Liver (tissue), 10 donors: ENCODE measurements at places on chromosomes 7 and 10.

- no peak for DNase-seq
Observed at GRCh38 chr7:119720541-119720940, 552.4 kb upstream of the KCND2 start.

DNA sequence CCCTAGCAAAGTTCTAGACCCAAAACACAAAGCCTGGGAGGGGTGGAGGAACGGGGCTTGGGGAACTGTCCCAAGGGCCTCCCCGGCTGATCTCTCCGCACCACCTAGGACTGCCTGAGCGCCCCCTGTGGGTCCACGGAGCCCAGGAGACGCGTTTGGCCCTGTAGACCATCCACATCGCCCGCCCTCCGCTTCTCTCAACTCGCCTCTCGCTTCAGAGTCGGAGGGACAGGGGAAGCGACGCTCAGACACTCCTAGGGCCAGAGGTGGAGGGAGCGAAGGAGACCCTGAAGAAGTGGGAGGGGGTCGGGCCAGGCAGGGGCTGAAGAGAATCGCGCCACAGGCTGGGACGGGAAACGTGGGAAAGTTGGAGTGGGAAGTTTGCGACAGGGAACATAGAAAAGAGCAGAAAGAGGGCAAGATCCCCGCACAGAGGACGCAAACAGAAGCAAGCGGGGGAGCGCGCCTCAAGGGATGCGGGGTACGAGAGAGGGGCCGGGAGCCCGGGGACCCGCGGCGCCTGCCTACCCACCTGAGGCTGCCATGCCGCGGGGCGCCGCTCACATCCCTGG is 378 bp downstream of the PIK3AP1 start:
- DNase-seq = peak; percentile 78

DNA sequence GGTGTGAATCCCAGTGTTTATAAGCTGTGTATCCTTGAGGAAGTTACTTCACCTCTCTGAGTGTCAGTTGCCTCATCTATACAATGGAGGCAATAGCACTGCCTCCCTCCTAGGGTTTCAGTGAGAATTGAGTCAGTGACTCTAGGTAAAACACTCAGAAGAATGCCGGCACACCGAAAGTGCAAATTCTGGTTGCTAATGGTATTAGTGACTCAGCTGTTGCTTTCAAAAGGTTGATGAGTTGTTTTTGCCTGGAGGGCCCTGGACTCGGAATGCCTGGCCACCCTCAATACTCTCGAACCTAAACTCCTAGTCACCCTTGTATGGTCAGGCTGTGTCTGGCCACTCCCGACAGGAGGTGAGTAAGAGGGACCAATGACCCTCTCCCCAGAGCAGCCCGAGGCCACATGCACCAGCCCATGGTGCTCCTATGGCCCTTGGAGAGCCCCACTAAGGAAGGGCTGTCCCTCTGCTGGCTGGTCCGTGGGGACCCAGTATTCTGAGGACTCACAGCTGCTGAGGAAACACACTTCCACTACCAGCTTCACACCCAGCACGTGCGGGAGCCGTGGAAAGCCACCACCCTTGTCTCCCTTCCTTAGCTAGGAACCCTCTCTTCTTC is 60.2 kb downstream of the CALML3 start:
- DNase-seq = no peak

GRCh38 chr7:130476297-130477150 is 15.4 kb upstream of the MEST start:
- DNase-seq = no peak

DNA sequence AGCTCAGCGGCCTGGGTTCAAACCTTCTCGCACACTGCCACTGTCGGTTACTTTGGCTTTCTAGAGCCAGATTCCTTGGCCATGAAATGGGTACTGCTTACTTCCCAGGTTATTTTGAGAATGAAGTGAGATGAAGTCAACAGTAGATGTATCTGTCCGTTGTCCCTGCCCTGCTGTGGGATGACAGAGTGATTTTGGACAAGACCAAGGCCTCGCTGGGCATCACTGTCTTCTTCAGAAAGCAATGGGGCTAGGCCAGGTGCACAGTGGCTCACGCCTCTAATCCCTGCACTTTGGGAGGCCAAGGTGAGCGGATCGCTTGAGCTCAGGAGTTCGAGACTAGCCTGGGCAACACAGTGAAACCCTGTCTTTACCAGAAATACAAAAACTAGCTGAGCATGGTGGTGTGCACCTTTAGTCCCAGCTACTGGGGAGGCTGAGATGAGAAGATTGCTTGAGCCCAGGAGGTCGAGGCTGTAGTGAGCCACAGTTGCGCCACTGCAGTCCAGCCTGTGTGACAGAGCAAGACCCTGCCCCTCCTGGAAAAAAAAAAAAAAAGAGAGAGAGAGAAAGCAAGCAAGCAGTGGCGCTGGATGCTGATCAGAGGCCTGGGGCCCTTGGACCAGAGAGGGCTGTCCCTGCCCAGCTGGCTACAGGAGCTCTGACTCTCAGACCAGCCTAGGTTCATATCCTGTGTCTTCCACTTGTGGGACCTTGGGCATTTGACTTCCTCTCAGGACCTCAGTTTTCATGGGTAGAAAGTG is 25.8 kb downstream of the ZMIZ1 start:
- no peak for DNase-seq

- DNase-seq = peak; percentile 40
Observed at GRCh38 chr7:50333221-50333651, 28.7 kb downstream of the IKZF1 start.

GRCh38 chr7:150857276-150858055 is 5.1 kb downstream of the AOC1 start:
- DNase-seq = peak; percentile 22

DNA sequence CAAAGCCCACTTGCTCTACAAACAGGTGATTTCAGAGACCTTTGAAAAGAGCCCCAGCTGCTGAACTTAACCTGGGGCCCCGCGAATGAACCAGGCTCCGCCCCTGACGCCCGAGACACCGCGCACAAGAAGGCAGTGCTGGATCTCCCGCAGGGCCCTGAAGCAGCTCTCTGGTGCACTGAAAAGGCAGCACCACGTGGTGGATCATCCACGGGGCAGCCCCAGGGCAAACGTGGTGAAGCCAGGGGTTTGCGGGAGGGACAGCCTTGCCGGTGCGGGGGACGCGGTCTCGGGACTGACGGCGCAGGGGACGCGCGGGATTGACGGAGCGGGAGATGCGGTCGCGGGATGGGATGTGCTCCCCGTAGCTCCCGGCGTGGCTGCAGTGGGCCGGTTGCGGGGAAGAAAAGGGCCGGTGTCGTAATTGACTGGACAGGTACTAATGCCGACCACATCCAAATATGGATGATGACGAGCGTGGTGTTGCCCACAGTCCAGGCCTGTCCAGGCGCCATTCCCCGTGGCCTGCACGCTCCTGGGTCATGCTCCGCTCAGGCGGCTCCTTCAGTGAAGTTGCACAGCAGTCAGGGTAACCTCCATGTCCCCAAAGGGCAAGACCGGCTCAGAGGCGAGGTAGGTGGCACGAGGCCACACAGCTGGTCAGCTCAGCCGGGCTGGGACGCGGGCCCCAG is 421.1 kb downstream of the DNAJB6 start:
- DNase-seq = no peak

- DNase-seq = peak; percentile 36
Observed at GRCh38 chr7:48154792-48155413, 16.4 kb upstream of the ABCA13 start.

DNA sequence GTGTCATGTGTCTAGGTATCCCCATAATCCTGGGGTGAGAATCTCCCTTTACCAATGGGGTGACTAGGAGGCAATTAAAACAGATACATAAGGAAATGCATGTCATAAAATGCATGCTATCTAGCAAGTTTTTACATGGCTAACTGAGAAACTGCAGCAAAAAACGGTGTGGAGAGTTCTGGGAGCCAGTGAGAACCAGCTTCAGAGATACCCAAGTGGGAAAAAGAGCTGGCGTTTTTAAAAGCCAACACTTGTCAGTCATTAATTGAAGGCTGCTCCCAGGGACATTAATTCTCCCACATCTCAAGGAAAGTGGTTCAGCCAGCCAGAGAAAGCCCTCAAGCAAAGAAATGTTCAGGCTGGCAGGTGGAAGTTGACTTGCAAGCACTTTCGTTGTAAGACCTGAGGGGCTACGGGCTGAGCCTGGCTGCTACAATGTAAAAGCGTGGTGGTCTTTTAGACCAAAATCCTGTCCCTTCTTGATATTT is 28.1 kb downstream of the ST8SIA6 start:
- DNase-seq = no peak

DNA sequence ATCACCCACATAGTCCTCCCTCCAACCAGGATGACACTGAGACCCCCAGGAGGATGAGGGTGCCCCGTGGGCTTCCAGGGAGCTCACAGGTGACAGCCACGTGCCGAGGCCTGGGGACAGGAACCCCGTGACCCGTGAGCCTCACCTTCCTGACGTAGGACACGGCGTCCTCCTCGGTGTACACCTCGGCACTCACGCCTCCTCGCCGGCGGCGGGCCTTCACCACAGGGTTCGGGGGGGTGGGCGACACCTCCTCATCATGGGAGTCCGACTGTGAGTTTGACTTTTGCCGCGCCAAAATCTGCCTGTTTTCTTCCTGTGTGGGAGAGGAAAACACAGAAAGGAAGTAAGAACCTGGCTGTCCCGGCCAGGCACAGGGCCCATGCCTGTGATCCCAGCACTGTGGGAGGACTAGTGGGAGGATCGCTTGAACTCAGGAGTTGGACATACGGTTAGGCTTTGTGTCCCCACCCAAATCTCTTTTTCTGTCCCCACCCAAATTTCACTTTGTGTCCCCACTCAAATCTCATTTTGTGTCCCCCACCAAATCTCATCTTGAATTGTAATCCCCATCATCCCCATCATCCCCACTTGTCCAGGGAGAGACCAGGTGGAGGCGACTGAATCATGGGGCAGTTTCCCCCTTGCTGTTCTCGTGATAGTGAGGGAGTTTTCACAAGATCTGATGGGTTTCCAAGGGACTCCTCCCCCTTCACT is 45.9 kb upstream of the DNAAF5 start:
- DNase-seq = no peak

DNA sequence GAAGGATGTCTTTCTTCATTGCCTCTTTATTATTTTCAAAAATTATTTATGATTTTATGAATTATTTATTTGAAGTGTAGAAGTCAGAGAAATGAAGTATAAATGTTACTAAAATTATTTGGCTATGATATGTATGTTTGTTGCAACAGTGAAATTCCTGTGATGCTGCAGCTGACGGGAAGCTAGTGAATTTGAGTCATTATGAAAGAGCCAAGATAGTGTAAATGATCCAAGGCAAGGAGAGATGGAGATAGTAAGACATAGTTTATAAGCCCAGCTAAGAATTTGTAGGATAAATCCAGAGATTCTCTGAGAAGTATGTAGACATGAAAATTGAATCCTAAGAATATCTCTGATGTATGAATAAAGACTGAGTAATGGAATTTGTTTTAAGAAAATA is 30.8 kb downstream of the CASD1 start:
- no peak for DNase-seq

DNA sequence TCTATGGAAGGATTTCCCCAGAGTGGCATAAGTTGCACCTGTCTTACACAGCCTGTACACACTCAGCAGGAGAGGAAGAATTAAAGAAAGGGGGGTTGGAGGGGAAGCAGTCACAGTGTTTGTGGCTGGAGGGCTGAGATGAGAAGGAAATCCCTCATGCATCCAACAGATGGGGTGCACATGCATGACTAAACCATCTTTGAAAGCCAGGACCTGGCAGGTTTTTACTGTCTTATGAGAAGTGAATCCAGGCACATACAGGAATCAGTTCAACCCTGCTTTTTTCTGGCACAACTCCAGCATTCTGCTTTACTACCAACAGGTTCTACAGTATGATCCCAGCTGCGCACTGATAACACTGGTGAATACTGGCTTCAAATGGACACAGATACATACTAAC is 107.7 kb downstream of the CACNA2D1 start:
- DNase-seq = no peak

GRCh38 chr7:123749537-123749857 is 694 bp upstream of the WASL start:
- no peak for DNase-seq

- DNase-seq = no peak
Observed at GRCh38 chr7:139232377-139232717, 1.3 kb downstream of the UBN2 start.

GRCh38 chr10:32373496-32373895 is 26.5 kb upstream of the EPC1 start:
- DNase-seq = no peak

DNA sequence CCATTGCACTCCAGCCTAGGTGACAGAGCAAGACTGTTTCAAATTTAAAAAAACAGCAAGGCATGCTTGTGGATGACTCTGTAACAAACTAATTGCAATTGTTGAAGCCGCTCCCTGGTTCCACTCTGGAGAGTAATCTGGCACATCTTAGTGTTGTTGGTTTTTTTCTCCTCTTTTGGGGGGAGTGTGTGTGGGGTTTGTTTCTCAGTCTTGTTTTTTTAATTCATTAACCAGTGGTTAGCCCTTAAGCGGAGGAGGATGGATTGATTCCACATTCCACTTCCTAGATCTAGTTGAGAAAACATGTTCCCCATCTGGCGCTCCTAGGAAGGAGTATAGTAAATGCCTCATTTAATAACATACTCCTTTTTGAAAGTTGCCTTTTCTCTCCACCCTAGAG is 8.6 kb upstream of the ZNF713 start:
- DNase-seq = no peak

GRCh38 chr10:103333934-103334520 is 16.9 kb downstream of the PCGF6 start:
- DNase-seq = no peak

DNA sequence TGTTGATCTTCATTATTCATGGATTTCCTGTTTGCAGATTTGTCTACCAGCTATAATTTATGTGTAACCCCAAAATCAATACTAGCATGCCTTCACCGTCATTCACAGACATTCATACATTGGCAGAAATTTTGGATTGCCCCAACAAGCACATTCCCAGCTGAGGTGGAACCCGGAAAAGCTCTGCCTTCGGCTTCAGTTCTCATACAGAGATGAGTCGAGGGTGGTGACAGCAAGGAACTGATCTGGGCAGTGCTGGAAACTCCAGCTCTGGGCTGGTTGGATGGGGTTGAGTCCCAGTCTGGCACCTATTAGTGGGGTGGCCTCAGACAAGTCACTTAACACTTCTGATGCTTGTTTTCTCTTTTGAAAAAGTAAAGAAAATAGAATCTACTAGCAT is 267.5 kb downstream of the SNX13 start:
- no peak for DNase-seq

GRCh38 chr7:15831606-15832005 is 145.1 kb upstream of the MEOX2 start:
- DNase-seq = no peak

DNA sequence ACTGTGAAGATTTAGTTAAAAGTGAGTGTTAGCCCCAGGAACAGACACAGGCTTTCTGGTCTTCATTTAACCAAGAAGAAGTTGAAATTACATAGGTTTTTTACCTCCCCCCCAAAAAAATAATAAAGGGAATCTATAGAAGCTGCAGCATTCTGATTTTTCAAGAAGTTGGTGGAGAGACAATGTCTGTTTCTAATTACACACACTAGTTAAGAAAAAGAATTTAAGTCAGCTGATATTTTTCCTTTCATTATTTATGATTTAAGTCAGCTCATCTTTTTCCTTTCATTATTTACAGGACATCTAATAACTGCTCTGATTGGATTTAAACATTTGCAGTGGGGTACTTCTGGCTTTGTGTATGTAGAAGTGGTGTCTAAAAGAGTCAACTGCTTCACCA is 201.4 kb upstream of the NRP1 start:
- DNase-seq = no peak

- no peak for DNase-seq
Observed at GRCh38 chr10:116637830-116638229, 17.1 kb downstream of the PNLIPRP2 start.
